Lower lobe of right lung (tissue), 2 donors: ENCODE measurements at places on chromosomes 2 and 18.

DNA sequence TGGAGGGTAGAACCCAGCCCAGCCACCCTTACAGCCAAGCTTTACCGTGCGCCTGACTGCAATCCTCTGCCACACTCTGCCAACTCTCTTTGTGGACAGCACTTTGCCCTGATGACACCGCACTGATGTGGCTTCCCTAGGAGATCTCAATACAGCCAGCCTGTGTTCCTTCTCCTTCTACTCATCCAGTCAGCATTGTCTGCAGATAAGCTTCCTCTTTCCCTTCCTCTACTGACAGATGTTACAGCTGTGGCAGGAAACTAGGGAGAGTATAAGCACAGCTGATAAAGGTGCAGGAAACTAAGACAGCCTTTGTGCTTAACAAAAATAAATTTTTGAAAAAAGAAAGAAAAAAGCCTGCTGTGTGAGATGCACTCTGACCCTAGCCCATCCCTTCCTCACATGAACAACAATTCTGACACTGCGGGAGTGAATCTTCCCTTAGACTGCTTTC lies 25.0 kb downstream of the CEP68 start:
- no peak for DNase-seq

DNA sequence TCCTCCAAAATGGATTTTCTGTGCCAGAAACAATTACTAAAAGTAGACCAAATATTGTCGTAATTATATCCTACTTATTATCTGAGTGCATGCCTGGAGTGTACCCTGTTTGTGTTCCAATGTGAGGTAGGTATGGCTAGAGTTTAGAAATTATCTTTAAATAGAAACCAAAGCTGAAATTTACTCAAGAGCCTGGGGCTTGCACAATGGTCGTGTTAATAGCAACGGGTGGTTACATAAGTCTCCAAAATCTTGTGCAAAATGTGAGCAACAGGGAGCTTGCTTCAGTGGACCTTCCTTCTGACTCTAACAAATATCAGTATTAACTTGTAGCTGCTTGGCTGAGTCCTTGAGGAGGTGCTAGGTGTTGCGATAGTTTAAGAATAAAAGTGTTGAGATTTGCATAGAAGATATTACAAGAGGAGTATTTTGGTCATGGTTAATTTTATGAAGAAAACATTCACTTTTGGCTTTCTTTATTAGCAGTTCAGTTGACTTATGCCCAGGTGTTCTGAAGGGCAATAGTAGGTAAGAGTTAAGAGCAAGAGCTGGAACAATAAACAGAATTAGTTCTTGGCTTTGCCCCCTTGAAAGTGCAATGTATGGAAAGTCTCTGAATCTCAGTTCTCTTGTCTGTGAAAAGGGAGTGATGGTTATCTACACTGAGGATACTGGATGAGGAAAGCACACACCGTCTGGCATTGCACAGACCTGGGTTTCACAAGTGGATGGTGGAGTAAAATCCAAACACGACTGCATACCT lies 4.6 kb downstream of the CXCR4 start:
- DNase-seq = no peak

- no peak for DNase-seq
Observed at GRCh38 chr18:34936772-34937171, 104.4 kb upstream of the MAPRE2 start.

DNA sequence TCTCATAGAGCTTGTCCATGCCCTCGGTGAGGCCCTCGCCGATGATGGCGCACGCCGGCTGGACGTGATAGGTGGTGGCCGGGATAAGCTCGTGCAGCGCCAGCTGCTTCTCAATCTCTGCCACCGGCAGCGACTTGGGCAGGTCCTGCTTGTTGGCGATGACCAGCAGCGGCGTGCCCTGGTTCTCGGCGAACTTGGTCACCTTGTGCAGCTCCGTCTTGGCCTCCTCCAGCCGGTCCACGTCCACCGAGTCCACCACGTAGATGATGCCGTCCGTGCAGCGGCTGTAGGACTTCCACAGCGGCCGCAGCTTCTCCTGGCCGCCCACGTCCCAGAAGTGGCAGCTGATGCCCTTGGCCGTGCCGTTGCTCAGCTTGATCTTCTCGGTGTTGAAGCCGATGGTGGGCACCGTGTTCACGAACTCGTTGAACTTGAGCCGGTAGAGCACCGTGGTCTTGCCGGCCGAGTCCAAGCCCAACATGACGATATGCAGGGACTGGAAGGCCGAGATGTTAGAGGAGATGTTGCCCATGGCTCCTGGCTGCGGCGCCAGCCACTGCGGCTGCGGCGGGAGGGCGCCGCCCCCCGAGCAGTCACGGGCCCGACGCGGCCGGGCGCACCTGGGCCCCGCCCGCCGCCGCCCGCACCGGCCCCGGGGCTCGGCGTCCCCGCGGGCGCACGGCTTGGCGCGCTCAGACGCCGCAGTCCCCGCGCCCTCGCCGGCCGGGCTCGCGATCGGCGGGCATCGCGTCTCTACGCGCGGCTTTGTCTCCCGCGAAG lies 636 bp downstream of the ARL4C start:
- peak; percentile 63 for DNase-seq

DNA sequence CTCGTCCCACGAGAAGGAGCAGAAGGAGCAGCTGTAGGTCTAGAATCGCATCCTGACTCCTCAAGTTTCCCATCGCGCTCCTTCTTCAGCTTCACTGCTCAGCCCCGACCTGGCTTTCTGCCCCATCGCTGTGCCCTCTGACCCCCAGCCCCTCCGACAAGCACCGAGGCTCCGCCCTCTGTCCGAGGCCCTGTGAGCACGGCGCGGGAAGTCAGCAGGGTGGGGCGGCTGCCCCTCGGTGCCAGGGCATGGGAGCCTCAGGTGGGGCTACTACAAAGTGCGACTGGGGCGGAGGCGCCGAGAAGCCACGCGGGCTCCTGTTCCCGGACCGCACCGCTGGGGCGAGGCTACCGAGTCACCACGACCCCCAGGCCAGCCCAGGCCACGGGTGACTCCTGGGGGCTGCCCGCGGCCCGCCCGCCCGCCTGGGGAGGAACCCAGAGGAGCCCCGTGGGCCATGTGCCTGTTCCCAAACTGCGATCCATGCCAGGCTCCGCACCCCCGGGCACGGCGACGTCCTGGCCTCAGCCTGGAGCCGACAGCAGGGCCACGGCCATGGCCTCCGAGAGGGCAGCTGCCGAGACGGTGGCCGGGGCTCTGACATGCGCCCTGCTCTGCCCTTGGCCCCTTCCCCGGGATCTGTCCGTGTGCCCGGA lies 36.6 kb upstream of the ID2 start:
- peak; percentile 50 for DNase-seq

DNA sequence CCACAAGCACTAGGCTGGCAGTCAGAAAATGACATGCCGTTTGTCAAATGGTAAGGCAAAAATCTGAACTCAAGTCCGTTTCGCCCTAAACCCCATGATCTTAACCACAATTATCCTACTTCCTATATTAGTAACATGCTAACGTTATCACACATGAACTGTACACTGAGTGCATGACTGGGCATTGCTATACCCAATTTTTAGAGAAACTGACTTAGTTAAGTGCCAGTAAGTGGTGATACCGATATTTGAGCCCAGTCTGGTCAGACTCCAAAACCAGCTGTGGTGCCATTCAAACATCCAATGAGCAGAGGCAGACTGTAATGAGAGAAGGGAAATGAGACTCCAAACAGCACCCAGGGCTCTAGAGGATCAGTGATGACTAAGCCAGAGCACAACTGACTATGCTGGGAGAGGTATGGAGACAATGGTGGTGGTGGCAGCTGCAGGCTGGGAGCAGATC lies 311.7 kb upstream of the PKDCC start:
- DNase-seq = no peak

- DNase-seq = no peak
Observed at GRCh38 chr18:419541-420175, 80.8 kb downstream of the COLEC12 start.

GRCh38 chr18:2898186-2898640 lies 51.4 kb downstream of the EMILIN2 start:
- no peak for DNase-seq

GRCh38 chr2:44271296-44271695 lies 4.0 kb upstream of the SLC3A1 start:
- no peak for DNase-seq

DNA sequence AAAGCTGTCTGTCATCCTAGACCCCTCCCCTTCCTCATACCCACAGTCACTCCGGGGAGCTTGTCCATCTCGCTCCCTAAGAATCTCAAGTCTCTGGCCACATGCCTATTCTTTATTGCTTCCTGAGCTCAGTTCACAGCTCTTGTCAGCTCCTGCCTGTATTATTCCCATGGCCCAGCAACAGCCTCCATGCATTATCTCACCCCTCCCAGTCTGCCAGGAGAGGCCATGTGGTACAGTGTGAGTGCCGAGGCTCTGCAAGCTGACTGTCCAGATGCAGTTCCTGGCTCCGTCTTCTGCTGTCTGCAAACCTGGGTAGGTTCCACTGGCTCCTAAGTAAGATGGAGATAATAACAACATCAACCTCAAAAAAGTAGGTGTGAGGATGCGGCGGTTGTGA lies 79.7 kb downstream of the MRPS9 start:
- DNase-seq = no peak

- DNase-seq = no peak
Observed at GRCh38 chr2:156443089-156443488, 6.9 kb downstream of the GPD2 start.

DNA sequence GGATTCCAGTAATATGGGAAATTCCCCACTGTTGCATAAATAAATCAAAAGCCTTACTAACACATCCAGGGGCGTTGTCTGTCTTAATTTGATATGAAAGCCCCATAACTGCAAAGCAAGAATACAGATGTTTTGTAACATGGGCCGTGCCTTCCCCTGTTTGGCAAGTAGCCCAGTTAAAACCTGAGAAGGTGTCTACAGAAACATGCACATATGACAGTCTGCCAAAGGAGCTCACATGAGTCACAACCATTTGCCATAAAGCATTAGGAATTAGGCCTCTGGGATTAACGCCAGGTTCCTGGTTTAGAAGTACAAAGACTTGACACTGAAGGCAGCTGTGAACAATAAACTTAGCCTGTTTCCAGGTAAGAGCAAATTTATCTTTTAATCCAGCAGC lies 43.1 kb upstream of the LONRF2 start:
- DNase-seq = no peak

GRCh38 chr2:178913049-178913441 lies 105.8 kb upstream of the TTN start:
- no peak for DNase-seq

GRCh38 chr2:170204298-170204951 lies 26.5 kb downstream of the MYO3B start:
- DNase-seq = no peak

DNA sequence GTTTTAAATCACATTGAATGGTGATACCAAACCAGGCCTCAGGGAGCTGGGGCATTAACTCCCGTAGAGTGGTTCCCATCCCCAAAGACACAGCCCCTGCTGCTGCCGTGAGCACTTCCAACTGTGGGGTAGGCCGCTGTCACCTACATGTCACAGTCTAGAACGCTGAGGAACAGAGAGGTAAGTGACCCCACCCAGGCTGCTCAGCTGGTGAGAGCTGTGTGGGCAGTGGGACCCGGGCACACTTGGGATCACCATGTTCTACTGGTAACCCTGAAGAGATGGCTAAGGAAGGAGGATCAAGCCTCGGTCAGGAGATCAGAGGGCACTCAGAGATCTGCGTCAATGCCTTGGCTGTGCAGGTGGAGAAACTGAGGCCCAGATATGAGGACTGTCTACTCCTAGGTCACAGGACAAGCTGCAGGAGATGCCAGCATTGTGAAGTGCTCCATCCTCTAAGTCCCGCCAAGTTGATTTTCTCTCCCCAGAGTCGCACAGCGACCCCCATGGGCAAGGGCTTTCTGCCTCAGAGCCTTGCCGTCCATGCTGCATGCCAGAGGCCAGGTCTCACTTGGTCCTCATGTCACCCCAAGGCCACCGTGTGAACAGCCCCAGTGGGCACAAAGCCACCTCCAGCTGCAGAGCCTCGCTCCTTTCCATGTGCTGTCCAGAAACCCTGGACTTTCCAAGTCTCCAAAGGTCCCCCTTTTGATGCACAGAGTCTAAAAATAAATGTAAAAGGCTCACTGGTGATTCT lies 144.2 kb upstream of the OTOS start:
- DNase-seq = no peak

- DNase-seq = no peak
Observed at GRCh38 chr2:81901017-81901416, 1596.5 kb upstream of the LRRTM1 start.

- no peak for DNase-seq
Observed at GRCh38 chr18:56580026-56580425, 58.4 kb downstream of the TXNL1 start.

GRCh38 chr2:144376460-144376859 lies 143.5 kb downstream of the ZEB2 start:
- no peak for DNase-seq

- no peak for DNase-seq
Observed at GRCh38 chr2:198376677-198377076, 572.3 kb downstream of the PLCL1 start.

- DNase-seq = no peak
Observed at GRCh38 chr2:229689307-229689839, 25.0 kb downstream of the DNER start.

DNA sequence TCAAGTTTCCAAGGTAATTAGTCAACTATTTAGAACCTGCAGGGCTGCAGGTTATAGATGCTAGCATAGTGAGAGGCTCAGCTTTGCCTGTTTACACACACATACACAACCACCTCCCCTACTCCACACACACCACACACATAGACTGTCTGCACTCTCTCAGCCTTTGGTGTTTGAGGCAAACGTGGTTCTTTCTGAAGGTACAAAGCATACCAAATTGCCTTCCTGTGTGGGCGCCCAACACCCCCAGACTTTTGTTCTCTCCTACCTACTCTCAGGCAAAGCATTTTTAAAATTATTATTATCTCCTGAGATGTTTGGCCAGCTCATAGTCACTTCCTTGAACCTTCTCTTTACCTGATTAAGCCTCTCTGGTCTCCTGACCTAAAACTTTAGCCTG lies 44.9 kb downstream of the MYO3B start:
- no peak for DNase-seq

DNA sequence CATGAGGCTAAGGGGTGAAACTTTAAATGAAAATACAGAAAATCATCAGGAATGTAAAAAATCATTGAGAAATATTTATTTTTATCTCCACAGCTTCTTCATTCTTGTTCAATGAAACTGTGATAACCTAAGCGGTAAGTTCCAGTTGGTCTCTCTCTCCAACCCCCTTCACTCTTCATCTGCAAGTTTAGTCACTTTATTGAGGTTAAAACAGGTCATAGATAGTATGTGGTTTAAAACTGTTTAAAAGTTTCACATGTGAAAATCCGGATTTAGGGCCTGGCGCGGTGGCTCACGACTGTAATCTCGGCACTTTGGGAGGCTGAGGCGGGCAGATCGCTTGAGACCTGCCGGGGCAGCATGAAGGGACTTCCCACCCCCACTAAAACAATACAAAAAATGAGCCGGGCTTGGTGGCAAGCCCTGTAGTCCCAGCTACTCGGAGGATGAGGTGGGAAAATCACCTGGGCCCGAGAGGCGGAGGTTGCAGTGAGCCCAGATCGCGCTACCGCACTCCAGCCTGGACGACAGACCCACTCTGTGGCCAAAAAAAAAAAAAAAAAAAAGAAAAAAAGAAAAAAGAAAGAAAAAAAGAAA lies 1.6 kb upstream of the PHLPP1 start:
- DNase-seq = no peak

- DNase-seq = no peak
Observed at GRCh38 chr2:97703741-97704140, 9.6 kb upstream of the ZAP70 start.
